ENCODE measurements at places on chromosomes 16 and 17. TPM values are rescaled to one million over a fixed set of nuclear protein-coding genes. Genes with fewer than 3 reads are reported as not detected.

GRCh38 chr16:77043076-77043475 is 147.9 kb upstream of the MON1B start:
- no peaks in the 10 kb centered on the region for H3K27me3 ChIP-seq
- H3K4me1 ChIP-seq = no peaks in the 10 kb centered on the region
- H3K27ac ChIP-seq = no peak overlapping the region
- DNase-seq = no peak

TLCD2 gene
- total RNA-seq = 0.30 TPM

WNT9B gene
- total RNA-seq = not detected

HBA1 gene
- not detected for total RNA-seq

DNA sequence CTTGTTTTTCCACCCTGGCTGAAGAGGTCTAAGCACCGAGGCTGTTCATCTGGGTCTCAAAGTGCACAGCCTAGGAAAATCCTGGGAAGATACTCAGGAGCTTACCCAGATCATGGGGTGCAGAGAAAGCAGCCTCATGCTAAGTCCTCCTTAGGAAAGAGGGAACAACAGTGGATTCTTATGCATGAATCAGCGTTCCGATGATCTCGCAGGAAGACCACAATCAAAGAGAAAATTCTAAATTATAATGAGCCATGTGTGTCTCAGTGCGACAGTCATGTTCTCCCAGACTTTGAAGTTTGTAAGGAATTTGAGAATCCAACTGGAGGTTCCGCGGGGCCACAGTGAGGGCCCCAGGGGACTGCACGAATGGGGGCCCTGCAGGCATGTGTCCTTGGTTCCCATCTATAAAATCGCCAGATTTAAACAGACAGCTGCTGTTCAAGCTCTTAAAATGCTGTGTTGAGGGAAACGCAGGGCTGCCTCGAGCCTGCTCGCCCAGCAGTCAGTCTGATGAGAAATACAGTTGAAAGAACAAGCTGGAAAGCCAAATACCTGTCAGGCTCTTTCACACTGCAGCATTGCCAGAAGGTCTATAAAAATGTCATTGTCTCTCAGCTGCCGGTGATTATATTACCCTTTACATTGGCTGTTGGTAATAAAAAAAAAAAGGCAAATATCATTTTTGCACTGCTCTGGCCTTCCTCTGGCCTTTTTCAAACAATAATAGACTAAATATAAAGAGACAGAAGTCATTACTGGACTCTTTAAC is 152.1 kb downstream of the PMP22 start:
- no peaks in the 10 kb centered on the region for H3K4me1 ChIP-seq
- H3K27ac ChIP-seq = no peak overlapping the region
- no peaks in the 10 kb centered on the region for H3K36me3 ChIP-seq
- H3K27me3 ChIP-seq = no peaks in the 10 kb centered on the region
- H3K4me3 ChIP-seq = no peak overlapping the region
